Epithelial cell of umbilical artery (primary cell): ENCODE measurements at places on chromosomes 12 and 14. TPM values are rescaled to one million over a fixed set of nuclear protein-coding genes. Genes with fewer than 3 reads are reported as not detected.

Gene POTEM
- not detected in 2 replicates for total RNA-seq

Gene SYCP3
- 0.30 TPM in 1 of 2 replicates, not detected in the other for total RNA-seq

Gene SLC24A4
- under 0.01 TPM in 1 of 2 replicates, not detected in the other for total RNA-seq

Gene UNG
- 24.4 and 39.1 TPM in 2 replicates for total RNA-seq

Gene RIMBP2
- total RNA-seq, result under 0.01 TPM in 1 of 2 replicates, not detected in the other

Gene NTN4
- 125 and 190 TPM in 2 replicates for total RNA-seq

Gene MYRFL
- total RNA-seq, result 0.15 TPM in 1 of 2 replicates, not detected in the other

Gene IL31
- total RNA-seq, result not detected in 2 replicates

Gene FOXN3
- total RNA-seq, result 6.8 and 12.9 TPM in 2 replicates

Gene PARP11
- 2.3 and 3.6 TPM in 2 replicates for total RNA-seq

Gene CNTN1
- 0.30 and 0.32 TPM in 2 replicates for total RNA-seq

Gene ARHGEF25
- total RNA-seq, result 3.8 and 8.1 TPM in 2 replicates
